ENCODE measurements at places on chromosomes 6 and 20.

- no peak for DNase-seq
Measured at GRCh38 chr20:16517946-16518783, 55.1 kb downstream of the KIF16B start.

GRCh38 chr20:47973519-47974233 is 188.4 kb upstream of the SULF2 start:
- no peak for DNase-seq

- no peak for DNase-seq
Measured at GRCh38 chr6:54847799-54848597, 1.4 kb downstream of the FAM83B start.

DNA sequence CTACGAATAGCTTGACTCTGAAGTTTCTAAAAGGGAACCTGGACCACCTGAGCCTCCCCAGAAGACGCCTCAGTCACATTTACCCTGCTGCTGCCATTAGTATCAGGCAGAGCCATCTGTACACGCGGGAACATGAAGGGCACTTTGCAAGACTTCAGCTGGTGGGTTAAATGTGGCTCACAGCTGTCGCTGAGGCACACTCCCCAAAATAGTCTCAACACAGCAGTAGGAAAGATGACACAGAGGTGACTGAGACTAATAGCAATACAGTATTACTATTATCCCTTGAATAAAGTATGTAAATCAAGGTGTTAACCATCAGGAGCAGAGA is 29.0 kb downstream of the PSMB1 start:
- no peak for DNase-seq

DNA sequence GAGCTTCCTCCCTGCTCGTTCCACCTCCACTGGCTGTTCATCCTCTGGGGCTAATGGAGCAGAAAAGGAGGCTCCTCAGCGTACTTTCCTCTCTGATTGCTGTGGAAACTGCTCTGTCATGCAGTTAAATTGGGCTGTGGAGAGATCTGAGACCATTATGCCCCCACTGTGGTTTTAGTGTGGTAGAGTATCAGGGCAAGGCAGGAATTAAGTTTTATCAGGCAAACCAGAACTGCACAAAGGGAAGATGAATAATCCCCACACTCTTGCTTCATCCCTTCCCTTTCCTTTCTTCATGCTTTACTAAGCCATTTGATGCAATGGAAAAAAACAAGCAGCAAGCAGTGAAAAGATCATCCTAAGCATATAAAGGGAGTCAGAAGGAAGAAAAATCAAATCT is 11.9 kb upstream of the ME1 start:
- no peak for DNase-seq

DNA sequence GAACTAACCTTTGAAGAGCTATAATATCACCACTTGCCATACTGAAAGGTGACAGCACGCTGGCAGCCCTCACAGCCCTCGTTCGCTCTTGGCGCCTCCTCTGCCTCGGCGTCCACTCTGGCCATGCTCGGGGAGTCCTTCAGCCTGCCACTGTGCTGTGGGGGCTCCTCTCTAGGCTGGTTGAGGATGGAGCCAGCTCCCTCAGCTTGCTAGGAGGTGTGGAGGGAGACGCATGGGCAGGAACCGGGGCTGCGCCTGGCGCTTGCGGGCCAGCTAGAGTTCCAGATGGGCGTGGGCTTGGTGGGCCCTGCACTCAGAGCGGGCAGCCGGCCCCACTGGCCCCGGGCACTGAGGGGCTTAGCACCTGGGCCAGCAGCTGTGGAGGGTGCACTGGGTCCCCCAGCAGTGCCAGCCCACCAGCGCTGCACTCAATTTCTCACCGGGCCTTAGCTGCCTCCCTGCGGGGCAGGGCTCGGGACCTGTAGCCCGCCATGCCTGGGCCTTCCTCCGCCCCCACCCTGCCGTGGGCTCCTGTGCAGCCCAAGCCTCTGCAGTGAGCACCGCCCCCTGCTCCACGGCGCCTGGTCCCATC is 329.7 kb downstream of the LMBRD1 start:
- no peak for DNase-seq

DNA sequence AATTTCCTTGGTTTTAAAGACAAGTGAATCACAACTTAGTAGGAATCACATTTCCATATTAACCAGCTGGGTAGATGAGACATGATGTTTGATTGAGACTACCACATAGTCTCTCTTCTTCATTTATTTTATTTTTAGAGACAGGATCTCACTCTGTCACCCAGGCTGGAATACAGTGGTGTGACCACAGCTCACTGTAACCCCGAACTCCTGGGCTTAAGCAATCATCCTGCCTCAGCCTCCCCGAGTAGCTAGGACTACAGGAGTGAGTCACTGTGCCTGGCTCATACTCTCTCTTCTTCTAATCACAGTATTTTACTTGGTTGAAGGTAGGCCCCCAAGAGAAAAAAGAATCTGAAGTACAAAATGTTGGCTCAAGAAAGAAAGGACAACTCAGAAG is 80.2 kb upstream of the ASF1A start:
- no peak for DNase-seq
